ENCODE measurements at places on chromosomes 5 and 9. TPM values are rescaled to one million over a fixed set of nuclear protein-coding genes. Genes with fewer than 3 reads are reported as not detected.

- DNase-seq, result peak; percentile 15
Measured at GRCh38 chr5:175383350-175383749, 60.6 kb downstream of the DRD1 start.

DNA sequence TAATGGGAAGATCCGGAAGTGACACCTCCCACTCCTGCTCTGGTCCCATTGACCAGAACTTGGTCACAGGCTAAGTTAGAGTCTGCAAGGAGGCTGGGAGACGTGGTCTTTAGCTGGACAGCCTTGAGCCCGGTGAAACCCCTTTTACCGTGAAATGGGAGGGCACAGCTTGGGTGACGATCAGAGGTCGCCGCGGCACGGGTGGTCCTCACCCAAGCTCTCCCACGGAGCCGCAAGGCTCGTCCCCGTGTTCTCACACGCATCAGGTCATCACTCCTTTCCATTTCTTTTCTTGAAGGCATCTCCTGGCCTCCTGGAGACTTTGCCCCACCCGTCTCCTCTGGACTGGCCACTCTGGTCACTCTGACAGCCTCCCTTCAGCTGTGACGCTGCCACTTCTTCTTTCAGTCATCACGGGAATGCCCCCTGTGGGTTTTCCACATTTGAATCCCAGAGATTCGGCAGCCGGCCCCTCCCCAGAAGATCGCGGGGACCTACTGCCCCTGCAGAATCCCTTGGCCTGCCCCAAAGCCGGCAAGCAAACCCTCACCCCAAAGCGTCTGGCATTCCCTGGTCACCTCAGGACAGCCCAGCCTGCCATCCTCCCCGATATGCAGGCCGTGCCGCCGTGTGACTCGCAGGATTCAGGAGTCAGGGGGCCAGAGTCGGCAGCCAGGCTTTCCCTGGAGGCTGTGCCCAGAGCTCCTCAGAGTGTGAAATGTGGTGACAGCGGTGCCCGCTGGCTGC is 18.9 kb upstream of the EGFL7 start:
- no peak for DNase-seq

GLIPR2 gene
- total RNA-seq, result 3.7 TPM

DNA sequence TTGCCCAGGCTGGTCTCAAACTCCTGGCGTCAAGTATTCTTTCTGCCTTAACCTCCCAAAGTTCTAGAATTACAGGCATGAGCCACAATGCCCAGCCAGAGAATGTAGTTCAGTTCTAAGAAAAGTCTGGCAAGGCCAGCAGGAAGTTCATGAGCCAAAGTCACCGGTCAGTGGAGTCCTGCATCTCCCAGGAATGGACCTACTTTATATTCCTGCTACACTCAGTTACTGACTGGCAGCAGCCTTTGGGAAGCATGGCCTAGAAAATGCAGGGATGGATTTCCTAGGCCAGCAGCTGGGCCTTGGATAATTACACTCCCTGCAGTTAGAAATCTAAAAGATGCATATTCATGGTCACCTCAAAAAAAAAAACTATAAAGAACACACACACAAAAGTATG is 135.7 kb downstream of the CAAP1 start:
- no peak for DNase-seq

DNA sequence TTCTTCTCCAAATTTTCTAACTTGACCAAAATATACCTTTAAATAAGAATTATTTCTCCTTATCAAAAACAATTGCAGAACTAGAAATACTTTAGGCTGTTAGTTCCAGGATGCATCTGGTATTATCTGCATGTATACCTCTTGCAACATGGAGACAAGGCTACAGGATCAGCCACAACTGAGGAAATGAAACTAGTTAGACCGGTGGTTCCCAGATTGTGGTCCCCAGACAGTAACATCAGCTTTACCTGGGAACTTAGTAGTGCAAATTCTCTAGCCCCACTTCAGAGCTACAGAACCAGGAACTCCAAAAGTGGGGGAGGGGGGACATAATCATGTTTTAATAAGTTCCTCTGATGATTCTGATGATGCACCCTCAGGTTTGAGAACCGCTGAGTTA is 61.6 kb upstream of the C9orf72 start:
- DNase-seq, result no peak

KCNIP1 gene
- not detected for total RNA-seq

DNA sequence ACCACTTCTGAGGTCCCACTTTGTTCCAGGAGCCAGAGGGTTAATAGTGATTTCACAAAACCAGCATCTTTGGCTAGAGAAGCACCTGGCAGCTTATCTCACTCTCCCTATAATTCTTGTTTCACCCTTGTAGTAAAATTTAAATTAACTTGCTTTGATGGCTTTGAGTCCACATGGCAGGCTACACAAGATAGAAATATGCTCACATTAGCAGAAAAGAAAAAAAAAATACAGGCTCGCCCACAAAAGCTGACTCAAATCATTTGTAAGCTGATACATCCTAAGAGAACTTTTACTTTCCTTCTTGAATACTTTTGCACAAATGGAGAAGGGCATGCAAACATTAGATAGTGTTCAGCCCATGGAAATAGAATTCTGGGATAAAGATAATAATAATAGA is 36.2 kb downstream of the TNFSF15 start:
- DNase-seq, result peak; percentile 25

PCDHGA9 gene
- total RNA-seq, result 0.29 TPM
